ENCODE measurements at places on chromosomes 1 and 21. TPM values are rescaled to one million over a fixed set of nuclear protein-coding genes. Genes with fewer than 3 reads are reported as not detected.

CHIA gene
- total RNA-seq: not detected

- DNase-seq: no peak
These were observed 94.3 kb upstream of the IRF2BP2 start for GRCh38 chr1:234704106-234704887.

SETD4 gene
- 11.9 TPM for total RNA-seq

- DNase-seq: no peak
These were observed 138.4 kb upstream of the LHX8 start for GRCh38 chr1:74995821-74996220.

DNA sequence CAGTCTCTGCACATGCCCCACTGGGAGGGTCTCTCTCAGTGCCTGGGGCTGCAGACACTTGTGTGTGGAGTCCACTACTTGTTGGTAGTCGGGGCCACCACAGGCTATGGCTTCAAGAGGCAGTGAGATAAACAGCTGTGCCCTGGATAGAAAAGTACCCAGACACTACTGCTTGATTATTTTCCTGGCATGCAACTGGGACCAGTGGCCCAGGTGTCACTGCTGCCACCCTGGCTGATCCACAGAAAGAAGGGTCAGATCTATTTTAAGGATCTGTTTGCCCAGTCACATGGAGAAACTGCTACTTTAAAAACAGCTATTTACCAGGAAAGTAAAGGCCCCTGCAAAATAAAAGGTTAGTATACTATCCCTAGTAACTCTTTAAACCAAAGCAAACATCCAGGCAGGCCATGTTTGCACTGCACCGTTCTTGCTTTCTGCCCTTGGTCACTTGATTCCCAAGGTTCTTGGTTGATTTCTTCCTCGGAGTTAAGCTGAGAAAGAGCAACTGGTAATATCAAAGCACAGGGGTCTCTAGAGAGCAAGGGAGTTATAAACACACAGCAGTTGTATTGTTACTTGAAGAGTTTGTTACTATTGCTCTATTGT is 99.9 kb downstream of the GLUL start:
- DNase-seq: peak; percentile 87

TMPRSS15 gene
- total RNA-seq: not detected

GRCh38 chr1:99669376-99669775 is 23.5 kb downstream of the PALMD start:
- no peak for DNase-seq

- DNase-seq: no peak
These were observed 241.8 kb upstream of the KIAA0040 start for GRCh38 chr1:175434283-175434860.

FOXO6 gene
- 0.13 TPM for total RNA-seq

- no peak for DNase-seq
These were observed 193.2 kb upstream of the PLXNA2 start for GRCh38 chr1:208437401-208437800.

FNBP1L gene
- 41.3 TPM for total RNA-seq

- DNase-seq: peak; percentile 30
These were observed 12.3 kb upstream of the GJA8 start for GRCh38 chr1:147890177-147890790.

KCNN3 gene
- total RNA-seq: not detected

ACTN2 gene
- total RNA-seq: 0.04 TPM

CD2 gene
- total RNA-seq: not detected

GRCh38 chr21:32035617-32036016 is 162.8 kb downstream of the HUNK start:
- no peak for DNase-seq

SPATA1 gene
- total RNA-seq: 1.4 TPM

GRCh38 chr1:84940481-84940880 is 47.5 kb upstream of the LPAR3 start:
- DNase-seq: no peak
